NCI-H510A (cell line): ENCODE measurements at places on chromosomes 16 and 17.

- no peak for DNase-seq
Observed at GRCh38 chr17:64016231-64016784, 4.1 kb downstream of the ICAM2 start.

GRCh38 chr16:23754594-23755483, at the start of gene CHP2:
Gene CHP2, plus strand, starts transcription at chr16:23755026. Its CDS starts 24 bp downstream, at chr16:23755050.
- DNase-seq, result no peak

- no peak for DNase-seq
Observed at GRCh38 chr16:754656-755055, 5.9 kb upstream of the MSLN start.

- DNase-seq, result no peak
Observed at GRCh38 chr16:84791501-84791900, 28.3 kb upstream of the CRISPLD2 start.

DNA sequence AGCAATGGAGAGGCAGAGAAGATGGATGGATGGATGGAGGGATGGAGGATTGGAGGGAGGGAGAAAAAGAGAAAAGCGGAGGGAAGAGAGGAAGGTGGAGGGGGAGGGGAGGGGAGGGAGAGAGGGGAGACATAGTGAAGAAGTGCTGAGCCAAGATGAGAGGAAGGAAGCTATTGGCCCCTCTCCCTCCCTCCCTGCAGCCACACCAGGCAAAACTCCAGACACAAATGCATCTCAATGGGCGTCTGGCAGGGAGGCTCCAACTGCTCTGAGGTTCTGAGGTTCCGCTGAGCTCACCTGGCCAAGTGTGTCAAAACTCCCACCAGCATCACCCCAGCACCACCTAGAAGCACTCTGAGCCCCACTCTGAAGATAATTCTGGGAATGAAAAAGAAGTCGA, 26.9 kb upstream of the PHB1 start:
- no peak for DNase-seq

DNA sequence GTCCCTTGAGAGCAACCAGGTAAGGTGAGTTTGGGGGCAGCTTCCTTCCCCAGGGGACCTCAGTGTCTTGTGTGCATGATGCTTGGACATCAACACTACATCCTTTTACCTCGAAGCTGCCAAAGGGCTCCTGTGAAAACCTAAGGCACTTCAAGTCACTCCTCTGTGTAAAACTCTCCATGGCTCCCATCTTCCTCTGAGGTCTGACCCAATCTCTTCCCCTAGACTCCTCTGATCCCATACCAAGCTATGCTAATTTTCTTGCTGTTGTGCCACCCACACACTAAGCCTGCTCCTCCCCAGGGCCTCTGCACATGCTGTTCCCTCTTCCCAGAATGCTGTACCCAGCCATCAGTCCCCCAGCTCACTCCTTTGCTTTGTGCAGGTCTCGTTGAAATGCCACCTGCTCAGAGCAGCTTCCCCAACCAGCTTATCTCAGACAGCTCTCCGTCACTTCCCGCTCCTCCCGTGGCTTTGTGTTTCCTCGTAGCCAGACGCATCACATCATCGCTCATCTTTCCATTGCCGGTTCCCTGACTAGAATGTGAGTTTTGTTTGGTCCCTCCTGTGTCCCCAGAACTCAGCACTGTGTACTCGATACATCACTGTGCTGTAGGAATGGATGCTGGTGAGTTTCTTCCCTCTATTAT, 78.4 kb downstream of the CNGB1 start:
- no peak for DNase-seq

DNA sequence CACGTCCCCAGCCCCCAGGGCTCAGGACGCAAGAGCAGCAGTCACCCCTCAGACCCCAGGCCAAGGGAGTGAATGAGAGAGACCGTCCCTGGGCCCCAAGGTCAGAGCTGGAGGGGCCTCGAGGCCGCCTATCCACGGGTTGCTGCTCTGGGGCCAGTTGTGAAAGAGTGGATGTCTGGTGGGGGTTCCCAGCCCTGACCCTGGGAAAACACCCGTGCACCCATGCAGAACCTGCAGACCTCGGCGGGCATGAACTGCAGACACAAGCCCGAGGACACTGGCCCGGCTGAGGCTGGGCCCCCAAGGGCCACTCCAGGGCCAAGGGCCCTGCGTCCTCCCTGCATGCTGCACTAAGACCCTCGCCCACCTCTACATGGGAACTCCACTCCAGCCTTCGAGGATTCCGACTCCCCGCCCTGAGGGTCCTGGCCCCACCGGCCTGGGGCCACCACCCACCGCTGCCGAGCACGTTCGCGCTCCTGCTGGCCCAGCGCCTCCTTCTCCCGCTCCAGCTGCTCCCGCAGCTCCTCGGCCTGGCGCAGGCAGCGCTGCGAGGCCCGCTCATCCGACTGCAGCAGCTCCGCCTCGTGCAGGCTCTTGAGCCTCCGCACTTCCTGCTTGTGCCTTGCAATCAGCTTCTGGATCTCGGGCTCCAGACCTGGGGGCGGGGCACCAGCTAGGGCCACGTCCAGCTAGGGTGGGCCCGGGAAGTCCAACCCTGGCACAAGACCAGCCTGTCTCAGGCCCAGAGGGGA, 27.6 kb upstream of the AATK start:
- no peak for DNase-seq

DNA sequence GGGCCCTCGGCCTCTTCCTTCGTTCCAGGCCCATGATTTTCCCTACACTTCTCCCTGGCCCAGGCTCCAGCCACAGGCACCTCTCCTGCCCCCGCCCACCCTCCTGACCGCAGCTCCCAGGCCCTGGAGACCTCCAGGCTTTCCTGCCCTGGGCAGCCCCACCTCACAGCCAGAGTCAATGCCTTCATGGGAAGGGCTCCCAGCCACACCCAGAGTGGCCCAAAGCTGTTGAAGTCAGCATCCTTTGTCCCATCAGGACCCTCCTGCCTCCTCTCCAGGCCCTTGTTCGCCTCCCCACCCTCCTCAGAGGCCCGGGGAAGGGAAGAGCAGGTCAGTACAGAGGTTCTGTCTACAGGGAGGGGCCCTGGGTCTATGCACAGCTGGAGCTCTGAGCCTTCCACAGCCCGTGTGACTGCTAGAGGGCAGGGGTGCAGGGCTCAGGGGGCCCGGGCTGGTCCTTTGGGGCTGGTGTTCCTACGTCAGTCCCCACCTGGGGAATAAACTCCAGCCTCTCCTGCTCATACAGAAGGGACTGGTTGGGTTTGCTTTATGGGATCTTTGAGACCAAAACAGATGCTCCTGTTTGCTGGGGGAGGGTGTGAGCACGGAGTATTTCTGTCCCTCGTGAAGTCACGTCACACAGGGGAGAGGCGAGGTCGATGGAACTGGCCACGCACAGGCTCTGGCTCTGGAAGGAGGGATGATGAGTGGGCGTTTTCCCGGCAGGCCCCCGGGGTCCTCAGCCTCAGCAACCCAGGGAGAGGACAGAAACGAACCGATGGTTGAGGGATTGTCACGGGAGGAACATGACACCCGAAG, 20.3 kb downstream of the TRARG1 start:
- DNase-seq, result no peak
